8988T (cell line): ENCODE measurements at places on chromosomes 3 and 15.

DNA sequence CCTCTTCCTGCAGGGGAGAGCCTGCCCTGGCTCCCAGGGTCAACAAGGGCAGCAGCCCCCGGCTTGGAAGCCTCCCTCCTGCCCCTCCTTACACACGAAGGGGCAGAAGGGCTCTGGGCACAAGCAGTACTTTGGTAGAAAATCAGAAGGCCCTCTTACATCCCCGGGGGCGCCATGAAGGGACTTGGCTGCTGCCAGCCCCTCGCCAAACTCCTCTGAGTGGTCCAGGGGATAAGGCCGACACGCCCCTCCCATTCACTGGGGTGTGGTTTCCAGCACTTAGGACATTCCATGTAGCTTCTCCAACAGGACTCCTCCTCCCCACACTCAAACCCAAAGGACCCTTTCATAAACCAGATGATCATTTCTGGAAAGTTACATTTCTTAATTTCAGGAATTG, 1.2 kb upstream of the ST8SIA2 start:
- DNase-seq: no peak

GRCh38 chr3:127042634-127043033, 59.7 kb downstream of the PLXNA1 start:
- DNase-seq: no peak

GRCh38 chr3:136937851-136938250, 19.9 kb upstream of the IL20RB start:
- DNase-seq: no peak

DNA sequence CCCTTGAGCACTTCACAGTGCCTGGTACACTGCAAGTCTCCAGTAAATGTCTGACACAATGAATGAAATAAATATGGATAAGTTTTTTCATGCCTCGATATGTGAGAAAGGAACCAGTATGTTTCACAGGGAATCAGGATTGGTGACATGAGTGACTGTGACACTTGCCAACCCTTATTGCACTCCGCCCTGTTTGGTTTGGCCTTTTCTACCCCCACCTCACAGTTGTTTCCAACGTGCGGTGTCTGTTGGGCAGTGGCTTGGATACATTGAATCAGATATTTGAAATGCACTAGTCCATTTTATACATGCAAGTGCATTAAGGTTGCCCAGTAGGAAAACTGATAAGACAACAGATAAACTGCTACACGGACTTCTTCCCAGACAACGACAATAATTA, 2.0 kb downstream of the NPHP3 start:
- DNase-seq: no peak

DNA sequence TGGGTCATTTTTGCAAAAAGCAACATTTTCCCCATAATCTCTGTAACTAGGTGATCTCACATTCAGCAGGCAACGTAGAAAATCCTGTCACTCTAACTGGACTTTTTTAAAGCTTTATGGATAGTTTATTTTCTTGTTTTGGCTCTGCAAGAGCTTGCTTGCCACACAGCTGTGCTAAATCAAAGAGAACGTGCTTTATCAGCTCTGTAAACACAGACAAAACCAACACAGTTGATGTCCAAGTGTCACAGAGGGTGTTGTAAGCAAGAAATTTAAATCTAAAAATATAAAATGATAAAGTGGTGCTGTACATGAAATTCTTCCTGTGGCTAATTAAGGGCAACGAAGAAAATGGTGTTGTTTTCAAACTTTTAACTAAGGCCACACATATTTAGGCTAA, 97.5 kb upstream of the STAC start:
- no peak for DNase-seq
